ENCODE measurements at places on chromosomes 11 and 22. TPM values are rescaled to one million over a fixed set of nuclear protein-coding genes. Genes with fewer than 3 reads are reported as not detected.
A peak's percentile ranks its signal among the peaks of the same experiment; 100 is the strongest.

DNA sequence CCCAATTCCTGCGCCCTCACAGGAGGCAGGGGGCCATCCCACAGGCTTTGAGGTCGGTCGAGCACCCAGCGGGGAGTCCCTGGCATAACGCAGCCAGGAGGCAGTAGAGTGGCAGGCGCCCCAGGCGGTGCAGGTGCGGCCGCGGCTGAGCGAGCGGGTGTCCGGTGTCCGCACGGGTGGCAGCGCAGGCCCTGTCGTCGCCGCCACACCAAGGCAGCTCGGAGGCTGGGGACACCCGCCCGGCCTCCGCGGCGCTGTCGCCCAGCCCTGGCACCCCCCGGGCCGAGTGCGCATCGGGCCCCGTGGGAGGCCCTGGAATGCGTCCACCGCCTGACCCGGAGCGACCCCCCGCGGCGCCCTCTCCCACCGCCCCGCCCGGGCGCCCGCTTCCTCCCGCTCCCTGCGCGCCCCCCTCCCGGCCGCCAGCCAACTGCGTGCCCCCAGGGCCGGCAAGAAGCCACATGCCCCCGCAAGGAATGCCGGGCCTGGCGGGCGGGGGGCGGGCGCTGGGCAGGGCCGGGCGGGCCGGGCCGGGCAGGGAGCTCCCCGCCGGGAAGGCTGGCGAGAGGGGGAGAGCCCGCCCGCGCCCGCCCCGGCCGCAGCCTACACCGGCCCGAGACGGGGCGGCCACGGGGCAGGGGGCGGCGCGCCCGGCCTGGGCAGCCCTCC lies 33.9 kb downstream of the PRDM11 start:
- peak; percentile 94 for DNase-seq

DNA sequence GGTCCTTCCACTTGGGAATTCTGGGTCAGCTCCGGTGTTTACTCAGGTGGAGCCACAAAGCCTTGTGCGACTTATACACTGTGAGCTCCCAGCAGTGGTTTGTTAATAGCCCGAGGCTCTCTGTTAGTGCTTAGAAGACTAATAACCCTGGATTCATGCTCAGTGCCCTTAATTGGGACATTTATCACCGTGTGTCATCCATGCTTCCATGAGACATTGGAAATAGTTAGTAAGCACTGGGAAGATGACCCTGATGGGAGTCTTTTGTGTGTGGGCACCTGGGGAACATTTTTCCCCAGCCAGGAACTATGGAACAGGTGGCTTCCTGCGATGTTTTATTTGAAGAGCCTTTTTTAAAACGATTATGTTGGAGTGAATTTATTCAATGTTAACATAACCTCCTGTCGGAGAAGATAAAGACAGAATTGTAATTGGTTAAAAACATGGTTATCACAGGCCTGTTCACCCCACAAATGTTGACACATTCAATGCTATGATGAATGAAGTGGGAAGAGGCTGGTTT lies 188.9 kb downstream of the MYO18B start:
- DNase-seq, result no peak

GRCh38 chr11:36478700-36479329 lies 31.3 kb downstream of the TRAF6 start:
- peak; percentile 45 for DNase-seq

- DNase-seq, result no peak
Observed at GRCh38 chr11:110311783-110312579, 15.6 kb upstream of the RDX start.

- DNase-seq, result no peak
Observed at GRCh38 chr11:61140416-61140815, 20.8 kb downstream of the VPS37C start.

- DNase-seq, result no peak
Observed at GRCh38 chr11:110172468-110173065, 79.4 kb downstream of the ZC3H12C start.

- DNase-seq, result no peak
Observed at GRCh38 chr11:67033661-67034166, 10.8 kb downstream of the SYT12 start.

GRCh38 chr11:18313965-18314763 lies 7.8 kb downstream of the HPS5 start:
- DNase-seq, result no peak

NLRX1 gene
- 13.7 TPM for polyA plus RNA-seq

ALDH3B1 gene
- 15.9 TPM for polyA plus RNA-seq

PHETA2 gene
- 0.05 TPM for polyA plus RNA-seq

GPHA2 gene
- polyA plus RNA-seq, result not detected

ENDOD1 gene
- 18.4 TPM for polyA plus RNA-seq

CCDC116 gene
- polyA plus RNA-seq, result 0.28 TPM

SUSD2 gene
- polyA plus RNA-seq, result 0.82 TPM
